Panc1 (cell line): ENCODE measurements at places on chromosomes 3 and 15. TPM values are rescaled to one million over a fixed set of nuclear protein-coding genes. Genes with fewer than 3 reads are reported as not detected.

- no peaks in the 10 kb centered on the region; the same call in 1 of the 2 replicates for H3K36me3 ChIP-seq
- H3K27me3 ChIP-seq = no peaks in the 10 kb centered on the region
- no peaks in the 10 kb centered on the region for H3K4me1 ChIP-seq
- DNase-seq = no peak
- no peak overlapping the region for H3K4me3 ChIP-seq
Measured at GRCh38 chr3:176521531-176522175, 675.6 kb downstream of the TBL1XR1 start.

- H3K27ac ChIP-seq = no peak overlapping the region
- H3K4me3 ChIP-seq = no peak overlapping the region
- no peaks in the 10 kb centered on the region for H3K4me1 ChIP-seq
- no peaks in the 10 kb centered on the region for H3K27me3 ChIP-seq
- DNase-seq = no peak
- H3K36me3 ChIP-seq = no peaks in the 10 kb centered on the region
Measured at GRCh38 chr3:73549051-73549600, 75.6 kb downstream of the PDZRN3 start.

GRCh38 chr15:74489518-74490338, 28.8 kb upstream of the UBL7 start:
- H3K27ac ChIP-seq = no peak overlapping the region
- DNase-seq = peak; percentile 54
- no peaks in the 10 kb centered on the region for H3K4me1 ChIP-seq
- no peak overlapping the region for H3K4me3 ChIP-seq

EPHB3 gene
- 6.0 TPM for total RNA-seq
